ENCODE measurements at places on chromosomes 13 and 19. TPM values are rescaled to one million over a fixed set of nuclear protein-coding genes. Genes with fewer than 3 reads are reported as not detected.

Gene TUBA3C
- not detected for total RNA-seq

Gene TEX101
- total RNA-seq: not detected

Gene SF3A2
- 39.8 TPM for total RNA-seq

Gene NANOS2
- not detected for total RNA-seq

Gene ZNF492
- total RNA-seq: under 0.01 TPM

Gene GJB6
- total RNA-seq: not detected

Gene KLK4
- total RNA-seq: not detected

Gene APLP1
- total RNA-seq: 15.4 TPM
